SW 1271 (cell line): ENCODE measurements at places on chromosomes 1 and 21.

DNA sequence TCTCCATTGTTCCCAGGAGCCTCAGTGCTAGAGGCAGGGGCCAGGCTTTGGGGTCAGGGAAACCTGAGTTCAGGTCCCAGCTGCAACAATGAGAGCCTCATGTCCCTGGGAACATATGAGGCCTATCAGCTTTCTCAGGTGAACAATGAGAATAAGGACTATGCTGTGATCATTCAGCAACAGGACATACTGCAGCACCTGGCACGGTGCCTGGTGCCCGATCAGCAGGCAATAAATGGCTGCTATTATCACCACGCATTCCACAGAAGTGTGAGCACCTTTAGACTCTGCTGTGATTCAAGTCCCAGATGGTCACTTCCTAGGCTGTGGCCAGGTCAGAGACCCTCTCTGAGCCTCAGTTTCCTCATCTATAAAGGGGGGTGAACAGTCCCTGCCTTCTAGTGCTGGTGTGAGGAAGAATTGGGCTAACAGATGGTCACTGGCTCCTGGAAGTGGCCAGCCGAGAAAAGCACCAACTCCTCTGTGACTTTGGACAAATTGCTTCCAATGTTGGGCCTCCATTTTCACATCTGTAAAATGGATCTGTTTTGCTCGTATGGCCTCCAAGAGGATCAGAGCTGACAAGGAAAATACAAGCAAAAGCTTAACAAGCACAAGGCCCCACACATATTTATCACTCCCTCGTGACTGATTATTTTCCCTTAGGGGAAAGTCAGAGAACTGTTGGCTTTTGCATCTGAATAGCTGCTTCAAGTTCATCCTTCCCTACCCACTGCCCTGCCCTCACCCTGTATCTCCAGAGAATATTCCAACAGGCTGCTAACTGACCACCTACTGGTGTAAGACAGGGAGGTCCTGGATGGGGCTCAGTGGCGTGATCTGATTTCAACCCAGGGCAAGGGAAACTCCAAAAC lies 1.1 kb downstream of the SLC5A9 start:
- DNase-seq: no peak

- DNase-seq: no peak
Measured at GRCh38 chr1:75980972-75981897, 49.0 kb upstream of the ASB17 start.

- DNase-seq: peak; percentile 7
Measured at GRCh38 chr1:3898994-3899753, 898 bp downstream of the C1orf174 start.

- DNase-seq: no peak
Measured at GRCh38 chr1:84973498-84974334, 23.2 kb downstream of the MCOLN2 start.

GRCh38 chr1:177915641-177916040 lies 54.2 kb downstream of the SEC16B start:
- DNase-seq: no peak

DNA sequence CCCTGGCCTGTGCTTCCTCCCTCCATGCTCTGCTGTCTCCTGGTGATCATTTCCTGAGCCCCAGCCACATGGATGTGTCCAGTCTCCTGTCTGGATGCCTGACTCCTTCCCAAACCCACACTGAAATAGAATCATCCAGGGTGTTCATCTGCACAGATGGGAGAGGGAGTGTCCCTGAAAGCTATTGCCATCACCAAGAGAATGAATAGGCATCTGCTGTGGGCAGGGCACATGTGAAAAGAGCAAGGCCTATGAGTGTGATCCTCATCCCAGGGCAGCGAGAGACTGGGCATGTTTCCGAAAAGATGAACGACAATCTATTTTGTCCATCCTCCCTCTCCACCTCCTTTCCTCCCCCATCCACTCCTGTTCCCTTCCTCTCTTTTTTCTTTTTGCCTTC lies 5.0 kb downstream of the IGSF21 start:
- DNase-seq: no peak

DNA sequence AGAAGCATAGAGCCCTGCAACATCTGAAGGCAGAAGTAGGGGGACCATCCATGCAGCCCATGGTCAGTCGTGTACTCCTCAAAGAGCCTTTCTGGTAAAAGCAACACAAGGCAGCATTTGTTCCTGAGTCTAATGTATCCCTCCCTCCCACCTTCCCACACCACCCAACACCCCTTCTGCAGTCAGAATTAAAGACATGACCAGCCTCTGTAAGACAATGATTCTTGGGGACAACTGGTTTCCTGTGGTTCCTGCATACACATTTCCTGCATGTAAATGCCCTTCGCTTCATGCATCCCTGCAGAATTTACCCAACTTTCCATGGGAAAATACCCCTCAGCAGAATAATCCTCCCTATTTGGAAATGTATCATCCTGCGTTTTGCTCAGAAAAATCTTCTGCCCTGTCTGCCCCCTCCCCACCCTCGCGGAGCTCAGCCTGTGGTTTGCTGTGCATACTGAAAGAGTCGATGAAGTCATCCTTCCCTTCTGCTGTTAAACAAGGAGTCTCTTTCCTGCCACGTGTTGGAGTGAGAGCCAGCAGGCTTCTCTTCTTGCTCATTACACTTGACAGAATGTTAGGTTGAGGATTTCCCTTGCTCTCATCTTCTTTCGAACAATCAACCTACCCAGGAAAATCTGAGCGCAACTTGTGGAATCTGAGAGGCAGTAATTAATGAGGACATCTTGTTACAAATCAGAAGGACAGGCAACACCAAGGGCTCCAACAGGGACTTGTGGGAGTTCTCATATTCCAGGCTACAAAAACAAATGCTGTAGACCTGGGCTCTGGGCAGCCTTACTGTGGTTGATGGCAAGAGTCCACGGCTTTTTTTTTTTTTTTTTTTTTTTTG lies 4.7 kb downstream of the TNN start:
- no peak for DNase-seq

- no peak for DNase-seq
Measured at GRCh38 chr1:185041742-185042141, 3.6 kb upstream of the RNF2 start.

DNA sequence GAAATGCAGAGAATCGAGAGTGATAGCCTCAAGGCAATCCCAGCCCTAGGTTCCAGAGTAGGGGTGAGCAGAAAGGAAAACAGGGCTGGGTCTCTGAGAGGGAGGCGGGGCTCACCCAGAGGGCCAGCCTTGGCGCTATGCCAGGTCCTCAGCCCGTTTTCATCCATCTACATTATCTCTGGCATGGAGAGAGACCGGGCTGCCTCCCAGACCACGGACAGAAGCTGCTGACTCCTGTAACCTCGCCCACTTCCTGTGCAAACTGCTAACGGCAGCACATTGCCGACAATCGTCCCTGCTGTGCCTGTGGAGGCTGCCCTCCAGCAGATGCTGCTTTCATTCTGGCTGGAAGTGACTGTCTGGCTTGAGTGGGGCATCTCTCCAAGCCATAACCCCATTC lies 569.1 kb downstream of the NPHP4 start:
- no peak for DNase-seq

GRCh38 chr1:77961392-77961791 lies 17.5 kb downstream of the FUBP1 start:
- no peak for DNase-seq

- no peak for DNase-seq
Measured at GRCh38 chr21:45322231-45322959, 34.7 kb upstream of the POFUT2 start.

DNA sequence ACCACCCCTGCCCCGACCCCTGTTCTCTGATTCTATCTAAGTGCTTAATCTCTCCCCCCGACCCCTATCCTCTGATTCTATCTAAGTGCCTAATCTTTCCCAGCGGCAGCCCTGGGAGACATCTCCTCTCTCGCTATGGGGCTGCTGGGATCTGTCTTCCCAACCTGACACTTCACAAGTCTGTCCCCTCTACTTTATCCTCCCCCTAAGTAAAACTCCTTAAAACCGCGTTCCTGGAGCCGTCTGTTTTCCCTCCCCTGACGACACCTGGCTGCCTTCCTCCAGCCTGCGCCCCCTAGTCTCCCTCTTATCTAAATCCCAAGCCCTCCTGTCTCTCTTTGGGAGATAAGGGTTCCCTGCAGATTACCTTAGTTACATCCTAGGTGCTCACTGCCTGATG lies 30.5 kb downstream of the EPHB2 start:
- no peak for DNase-seq

- no peak for DNase-seq
Measured at GRCh38 chr1:243596431-243597062, 253.5 kb downstream of the AKT3 start.

GRCh38 chr1:80436851-80437250 lies 1363.9 kb upstream of the ADGRL2 start:
- no peak for DNase-seq

- DNase-seq: no peak
Measured at GRCh38 chr1:202586018-202586821, 124.0 kb downstream of the SYT2 start.

- no peak for DNase-seq
Measured at GRCh38 chr1:115978292-115978941, 2.1 kb downstream of the SLC22A15 start.

DNA sequence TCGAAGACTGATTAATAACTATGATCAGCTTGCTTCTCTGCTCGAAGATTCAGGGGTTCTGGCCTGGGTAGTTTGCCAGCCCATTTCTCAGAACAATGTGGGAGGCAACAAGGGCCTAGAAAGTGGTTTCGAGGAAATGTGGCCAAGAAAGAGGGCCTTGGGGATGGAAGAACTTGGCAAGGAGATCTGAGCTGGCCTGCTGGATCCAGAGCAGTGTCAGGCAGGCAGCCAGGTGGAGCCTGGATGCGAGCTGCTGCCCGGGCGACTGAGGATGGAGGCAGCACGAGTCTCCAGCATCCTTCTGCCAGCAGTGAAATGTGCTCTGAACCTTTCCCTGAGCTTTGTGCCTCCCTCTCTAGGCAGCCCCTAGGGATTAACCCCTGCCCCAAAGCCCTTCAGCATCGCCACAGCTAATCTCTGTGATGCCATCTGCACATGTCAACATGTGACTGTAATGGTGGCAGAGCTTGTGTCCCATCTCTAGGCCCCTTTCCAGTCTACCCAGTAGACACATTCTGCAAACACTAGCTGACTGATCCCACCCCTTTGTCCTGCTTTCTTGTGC lies 61.0 kb upstream of the NEK2 start:
- no peak for DNase-seq

DNA sequence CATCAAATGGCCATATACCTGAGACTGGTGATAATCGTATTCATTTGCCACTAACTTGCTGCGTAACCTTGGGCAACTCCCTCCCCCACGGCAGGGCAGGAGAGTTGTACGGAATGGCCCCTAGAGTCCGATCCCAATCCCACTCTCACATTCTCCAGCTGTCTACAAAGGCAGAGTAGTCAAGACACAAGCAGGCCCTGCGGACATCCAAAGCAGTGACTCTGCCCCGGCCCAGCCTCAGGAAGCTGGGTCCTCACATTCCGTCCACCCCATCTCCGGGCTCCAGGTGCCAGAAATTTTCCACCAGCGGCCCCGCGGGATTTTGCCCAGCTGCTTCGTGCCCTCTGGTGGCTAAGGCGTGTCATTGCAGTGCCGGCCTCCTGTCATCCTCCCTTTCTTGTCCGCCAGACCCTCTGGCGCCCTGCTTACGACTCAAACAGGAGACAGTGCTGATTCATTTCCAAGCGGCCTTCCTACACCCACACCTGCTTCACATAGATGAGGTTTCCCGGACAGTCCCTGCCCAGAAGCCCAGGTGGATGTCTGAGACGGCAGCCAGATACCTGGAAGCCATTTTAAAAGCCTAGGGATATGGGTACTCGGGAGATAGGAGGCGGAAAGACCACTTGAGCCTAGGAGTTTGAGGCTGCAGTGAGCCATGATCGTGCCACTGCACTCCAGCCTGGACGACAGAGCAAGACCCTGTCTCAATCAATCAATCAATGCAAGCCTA lies 2.9 kb upstream of the S100A2 start:
- DNase-seq: peak; percentile 76

- no peak for DNase-seq
Measured at GRCh38 chr1:22573237-22573636, 9.9 kb downstream of the EPHA8 start.

- DNase-seq: no peak
Measured at GRCh38 chr1:74952786-74953185, 181.4 kb upstream of the LHX8 start.
